ENCODE measurements at places on chromosomes 3 and 15.
A peak's percentile ranks its signal among the peaks of the same experiment; 100 is the strongest.

DNA sequence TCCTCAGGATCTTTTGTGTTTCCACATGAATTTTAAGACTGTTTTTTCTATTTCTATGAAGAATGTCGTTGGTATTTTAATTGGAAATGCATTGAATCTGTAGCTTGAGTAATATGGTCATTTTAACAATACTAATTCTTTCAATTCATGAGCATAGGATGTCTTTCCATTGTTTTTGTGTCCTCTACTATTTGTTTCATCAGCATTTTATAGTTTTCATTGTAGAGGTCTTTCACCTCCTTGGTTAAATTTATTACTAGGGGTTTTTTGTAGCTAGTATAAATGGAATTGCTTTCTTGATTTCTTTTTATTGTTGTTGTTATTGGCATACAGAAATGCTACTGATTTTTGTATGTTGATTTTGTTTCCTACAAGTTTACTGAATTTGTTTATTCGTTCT, 17.3 kb upstream of the ATP2C1 start:
- DNase-seq = no peak

GRCh38 chr3:188154809-188155574, 1.0 kb downstream of the LPP start:
- DNase-seq = no peak

DNA sequence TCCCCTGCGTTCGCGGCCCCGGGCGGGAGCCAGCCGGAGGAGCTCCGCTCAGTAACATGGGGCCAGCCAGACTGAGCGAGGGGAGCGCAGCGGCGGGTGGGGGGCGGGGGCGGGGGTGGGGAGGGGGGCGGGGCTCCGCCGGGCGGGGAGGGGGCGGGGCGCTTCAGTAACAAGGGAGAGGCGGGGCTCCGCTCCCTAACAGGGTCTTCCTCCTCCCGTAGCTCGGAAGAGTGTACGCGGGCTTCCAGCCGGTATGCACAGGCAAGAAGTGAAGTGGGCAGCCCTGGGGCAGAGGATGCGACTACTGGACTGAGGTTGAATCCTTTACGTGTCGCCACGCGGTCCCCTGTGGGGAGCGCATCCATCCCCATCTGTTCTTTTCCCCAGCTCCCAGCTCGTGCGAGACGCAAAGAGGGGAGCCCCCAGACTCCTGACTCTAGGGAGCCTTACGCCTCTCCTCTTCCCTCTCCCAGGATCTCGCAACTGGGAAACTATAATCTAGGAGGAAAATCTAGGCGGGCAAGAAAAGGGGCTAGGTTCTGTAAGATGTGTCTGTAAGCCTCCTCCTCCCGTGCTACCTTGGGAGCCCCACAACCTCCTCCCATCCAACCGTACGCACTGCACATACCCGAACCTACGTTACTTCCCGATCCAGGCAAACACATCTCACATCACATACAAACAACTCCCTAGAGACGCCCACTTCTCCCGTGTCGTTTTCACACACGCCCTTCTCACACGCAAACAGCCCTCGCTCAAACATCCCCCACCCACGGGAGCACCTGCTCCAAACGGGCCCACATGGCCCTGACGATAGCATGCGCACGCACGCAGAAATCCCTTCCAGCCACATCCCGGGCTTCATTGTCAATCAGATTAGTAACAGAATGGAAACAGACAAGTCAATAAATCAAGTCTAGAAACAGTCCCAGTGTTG, at the start of gene SHF:
Gene SHF (minus strand): TSS at position 73 of the 937 bp plus-strand sequence. CDS start 15 bp downstream, at position 58.
- peak; percentile 33 for DNase-seq

DNA sequence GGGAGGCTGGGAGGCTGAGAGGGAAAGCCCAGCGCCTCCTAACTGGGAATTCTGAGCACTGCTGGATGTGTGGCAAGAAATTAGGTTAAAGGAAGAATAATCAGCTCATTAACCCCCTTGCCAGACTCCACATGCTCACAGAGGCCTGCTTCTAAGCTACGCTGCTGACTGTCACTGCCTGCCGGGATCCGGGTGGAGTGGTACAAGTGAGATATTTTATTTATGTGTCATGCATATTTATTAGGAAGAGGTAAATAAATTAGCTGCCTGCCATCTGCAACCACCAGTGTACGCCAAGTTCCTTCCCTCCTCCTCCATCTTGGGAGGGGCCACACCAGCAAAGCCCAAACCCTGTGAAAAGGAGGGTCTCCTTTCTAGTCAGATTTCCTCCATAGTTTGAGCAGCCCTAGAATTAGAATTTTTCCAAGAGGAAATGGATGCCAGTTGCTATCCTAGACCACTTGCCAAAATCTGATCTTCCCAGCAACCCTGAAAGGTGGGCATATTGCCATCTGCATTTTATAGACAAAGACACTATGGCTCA, 43.5 kb upstream of the GRIP2 start:
- no peak for DNase-seq

GRCh38 chr3:10614168-10614567, 108.8 kb upstream of the ATP2B2 start:
- no peak for DNase-seq

DNA sequence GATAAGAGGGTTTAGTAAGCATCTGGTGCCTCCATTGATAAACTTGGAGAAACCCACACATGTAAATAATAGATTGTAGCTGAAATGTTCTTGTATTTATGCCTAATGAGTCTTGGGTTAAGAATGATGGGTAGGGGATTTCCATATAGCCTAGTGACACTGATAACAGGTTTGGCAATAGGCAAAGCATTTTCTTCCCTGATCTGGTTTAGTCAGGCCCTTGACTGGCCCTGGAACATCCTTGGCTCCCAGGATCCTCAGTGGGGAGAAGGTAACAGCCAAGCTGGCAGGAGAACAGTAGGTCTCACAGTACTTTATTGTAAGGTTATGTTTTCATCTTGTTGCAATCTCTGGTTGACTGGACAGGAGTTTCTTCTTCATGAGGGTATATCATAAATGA, 228.4 kb downstream of the DIPK2A start:
- DNase-seq = no peak

DNA sequence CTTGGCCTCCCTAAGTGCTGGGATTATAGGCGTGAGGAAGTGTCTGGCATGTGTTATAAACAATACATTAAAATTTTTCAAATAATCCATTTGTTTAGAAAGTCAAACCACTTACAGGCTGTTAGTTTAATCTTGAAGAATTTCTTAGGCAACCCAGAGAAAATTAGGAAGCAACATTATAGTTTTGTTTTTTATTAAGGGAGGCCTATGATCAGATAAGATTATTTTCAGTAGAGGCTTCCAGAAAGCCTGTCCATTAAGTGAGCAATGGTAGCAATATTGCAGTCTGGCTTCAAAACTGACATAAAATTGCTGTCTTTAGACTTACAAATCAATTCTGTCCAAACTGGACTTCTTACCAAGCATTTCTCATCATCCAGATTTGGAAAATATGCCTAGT, 49.6 kb downstream of the CD47 start:
- DNase-seq = no peak

GRCh38 chr15:76057332-76058000, 2.3 kb upstream of the TMEM266 start:
- no peak for DNase-seq

DNA sequence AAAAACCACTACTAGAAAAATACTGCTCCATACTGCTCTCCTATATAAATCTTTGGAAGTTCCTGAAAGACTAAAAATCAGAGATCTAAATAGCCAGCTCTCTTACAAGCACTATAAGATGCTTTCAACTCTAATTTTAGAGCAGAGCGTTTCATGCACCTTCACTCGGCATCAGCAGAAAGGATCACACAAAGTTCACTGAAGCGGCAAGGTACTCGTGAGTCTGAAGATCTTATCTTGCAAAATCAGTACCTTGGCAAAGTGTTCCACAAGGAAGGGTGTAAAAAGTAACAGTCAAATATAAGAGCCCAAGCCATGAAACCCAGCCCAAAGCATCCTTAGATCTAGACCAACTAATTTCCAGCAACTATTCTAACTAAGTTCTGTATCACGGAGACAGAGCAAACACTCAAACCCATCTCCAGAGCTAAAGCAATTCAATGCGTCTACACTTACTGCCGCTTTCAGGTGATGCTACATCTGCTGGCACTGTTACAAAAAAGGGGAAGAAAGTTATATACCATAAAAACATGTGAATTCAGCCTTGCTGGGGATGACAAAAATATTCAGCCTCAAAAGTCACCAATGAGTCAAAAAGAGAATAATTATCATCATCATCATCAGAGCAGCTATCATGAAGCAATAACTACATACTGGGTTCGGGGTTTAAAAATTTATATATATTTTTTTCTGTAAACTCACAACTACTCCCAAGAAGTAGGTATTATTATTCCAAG, 16.3 kb downstream of the VPS39 start:
- no peak for DNase-seq

- DNase-seq = no peak
Observed at GRCh38 chr15:41656188-41656587, 4.0 kb upstream of the MGA start.

GRCh38 chr3:53083949-53084309, 38.1 kb upstream of the SFMBT1 start:
- DNase-seq = no peak

Data from stimulated activated CD8-positive, alpha-beta memory T cell treated with anti-CD3 and anti-CD28 coated beads, Interleukin-15, amount 100 ng/mL, for 24 hours (primary cell).